CD4-positive, alpha-beta T cell treated with Interleukin-4 for 1 hour (primary cell): ENCODE measurements at places on chromosomes 1 and 21.

- DNase-seq = no peak
Measured at GRCh38 chr21:19767546-19767945, 1230.7 kb upstream of the NCAM2 start.

GRCh38 chr1:85580872-85581801, 576 bp downstream of the CCN1 start:
- no peak for DNase-seq

DNA sequence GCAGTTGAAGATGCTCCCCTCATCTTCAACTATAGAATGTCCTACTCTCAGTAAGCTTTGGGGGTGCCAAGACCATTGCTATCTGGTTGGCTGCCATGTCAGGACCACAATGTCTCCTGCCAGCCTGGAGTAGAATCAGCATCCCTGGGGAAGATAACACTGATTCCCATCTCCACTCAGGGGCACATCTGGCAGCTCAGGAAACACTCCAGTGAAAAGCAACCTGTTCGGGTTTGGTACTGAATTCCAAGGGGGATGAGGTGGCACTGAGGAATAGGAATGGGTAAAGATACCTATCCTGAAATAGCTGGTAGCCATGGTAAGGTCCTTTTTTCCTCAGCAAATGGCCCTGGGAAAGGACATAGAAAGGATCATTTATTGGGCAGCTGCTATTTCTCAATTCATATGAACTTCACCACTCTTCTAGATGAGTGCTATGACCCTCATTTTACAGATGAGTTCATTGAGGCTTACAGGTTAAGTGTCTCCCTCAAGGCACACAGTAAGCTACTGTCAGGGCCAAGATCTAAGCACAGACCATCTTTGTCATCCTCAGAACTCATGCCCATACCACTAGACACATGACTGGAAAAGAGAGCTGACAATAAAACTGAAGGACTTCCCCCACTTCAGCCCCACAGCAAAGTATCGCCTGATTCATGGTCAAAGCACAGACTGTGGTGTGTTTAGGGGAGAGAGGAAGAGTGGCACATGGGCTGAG, 31.4 kb downstream of the AK2 start:
- no peak for DNase-seq

DNA sequence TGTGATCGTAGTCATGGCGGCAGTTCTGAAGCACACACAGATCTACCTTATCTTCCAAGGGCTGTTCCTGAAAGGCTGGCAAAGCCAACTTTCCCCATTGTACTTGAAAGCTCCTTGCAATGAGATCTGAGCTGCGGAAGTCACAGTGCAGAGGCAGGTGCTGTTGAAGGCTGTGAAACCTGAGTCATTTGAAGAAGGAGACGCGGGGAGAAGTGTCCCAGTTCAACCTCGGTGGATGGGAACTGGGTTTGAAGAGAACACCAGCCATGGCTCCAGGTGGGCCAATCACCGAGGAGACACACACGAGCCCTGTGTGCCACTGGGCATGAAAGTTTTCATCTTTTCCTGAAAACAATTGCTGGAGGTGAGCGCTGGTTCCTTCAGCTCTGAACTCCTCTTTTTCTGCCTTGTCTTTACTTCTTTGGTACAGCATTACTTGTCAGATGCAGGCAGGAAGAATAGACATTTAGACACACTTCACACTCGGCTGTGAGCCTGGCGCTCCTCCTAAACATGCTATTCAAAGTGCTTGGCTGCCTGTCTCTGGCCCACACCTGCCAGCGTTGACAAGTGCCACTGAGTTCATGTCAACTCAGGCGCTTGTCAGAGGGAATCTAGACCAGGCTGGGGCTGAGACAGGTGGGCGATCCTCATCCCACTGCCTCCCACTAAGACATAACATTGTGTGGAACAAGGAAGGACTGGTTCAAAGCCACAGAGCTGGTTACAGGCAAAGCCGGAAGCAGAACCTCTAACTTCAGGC, 25.7 kb upstream of the PDE9A start:
- DNase-seq = no peak

DNA sequence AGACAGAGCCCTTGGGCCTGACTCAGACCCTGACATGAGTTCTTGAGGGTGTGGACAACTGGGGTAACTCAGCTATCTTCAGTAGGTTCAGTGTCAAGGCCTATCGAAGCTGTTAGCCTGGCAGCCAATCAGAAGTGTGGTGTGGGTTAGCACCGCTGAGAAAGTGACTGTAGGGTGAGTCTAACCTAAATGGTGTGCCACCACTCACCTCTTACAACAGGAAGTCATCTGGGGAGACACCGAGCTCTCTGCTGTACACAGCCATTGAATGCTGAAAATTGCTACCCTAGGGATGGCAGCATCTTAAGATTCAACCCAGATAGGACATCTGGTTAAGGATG, 44.6 kb downstream of the RASSF5 start:
- peak; percentile 87 for DNase-seq

- DNase-seq = no peak
Measured at GRCh38 chr1:64984106-64984505, 17.8 kb upstream of the JAK1 start.

DNA sequence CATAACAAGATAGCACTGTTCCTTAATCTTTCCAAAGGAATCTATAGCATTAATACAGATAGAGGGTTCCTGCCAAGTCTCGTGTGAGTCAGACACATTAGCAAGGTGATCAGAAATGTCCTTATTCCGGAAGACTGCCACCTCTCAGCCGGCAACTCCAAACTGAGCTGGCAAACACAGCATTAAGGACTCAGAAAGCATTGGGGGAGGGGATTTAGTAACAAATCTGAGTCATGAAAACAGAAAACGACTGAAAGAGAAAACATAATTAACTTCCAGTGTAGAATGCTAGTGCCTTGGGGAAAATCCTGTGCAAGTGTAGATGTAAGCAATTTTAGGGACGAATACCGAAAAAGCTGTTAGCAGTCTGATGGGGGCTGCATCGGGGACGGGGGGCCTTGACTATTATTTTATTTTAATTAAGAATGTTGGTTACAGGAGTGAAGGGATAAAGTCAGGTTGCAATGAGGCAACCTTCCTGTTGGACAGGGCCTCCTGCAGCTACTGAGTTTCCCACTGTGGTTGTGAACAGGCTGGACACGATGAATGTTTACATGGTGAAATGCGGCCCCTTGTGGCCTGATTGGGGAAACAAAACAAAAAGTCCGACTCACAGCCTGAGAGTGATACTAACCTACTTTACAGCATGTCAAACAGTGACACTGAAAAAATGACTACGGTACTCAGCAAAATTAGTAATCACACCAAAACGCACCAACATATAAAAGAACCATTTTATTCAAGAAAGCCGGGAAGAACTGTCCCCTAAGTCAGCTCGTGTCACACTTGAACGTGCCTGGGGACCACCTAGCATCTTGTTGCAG, 20.7 kb downstream of the MIS18A start:
- peak; percentile 28 for DNase-seq

- no peak for DNase-seq
Measured at GRCh38 chr21:39381009-39381408, 32.1 kb upstream of the HMGN1 start.

GRCh38 chr1:203056012-203056411, 29.7 kb downstream of the PPFIA4 start:
- no peak for DNase-seq

DNA sequence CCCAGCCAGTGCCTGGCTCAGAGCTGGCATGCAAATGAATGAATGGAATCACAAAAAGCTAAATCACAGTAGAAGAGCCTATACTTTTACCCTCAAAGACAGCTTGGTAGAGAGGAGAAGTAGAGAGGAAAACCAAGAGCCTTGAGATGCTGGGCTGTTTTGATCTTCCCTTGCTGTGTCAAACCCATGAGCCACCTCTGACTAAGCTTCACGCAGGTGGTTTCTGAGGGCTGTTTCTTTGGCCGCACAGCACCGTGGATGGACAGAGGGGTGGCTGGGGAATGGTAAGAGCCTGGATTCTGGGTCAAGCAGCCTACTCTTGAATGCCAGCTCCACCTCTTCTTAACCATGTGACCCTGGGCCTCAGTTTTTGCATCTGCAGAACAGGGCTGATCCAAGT, 18.6 kb downstream of the ABCG1 start:
- DNase-seq = no peak

GRCh38 chr1:226700861-226701260, 38.2 kb downstream of the ITPKB start:
- DNase-seq = peak; percentile 4

- DNase-seq = no peak
Measured at GRCh38 chr1:63794939-63795378, 21.1 kb downstream of the ROR1 start.

DNA sequence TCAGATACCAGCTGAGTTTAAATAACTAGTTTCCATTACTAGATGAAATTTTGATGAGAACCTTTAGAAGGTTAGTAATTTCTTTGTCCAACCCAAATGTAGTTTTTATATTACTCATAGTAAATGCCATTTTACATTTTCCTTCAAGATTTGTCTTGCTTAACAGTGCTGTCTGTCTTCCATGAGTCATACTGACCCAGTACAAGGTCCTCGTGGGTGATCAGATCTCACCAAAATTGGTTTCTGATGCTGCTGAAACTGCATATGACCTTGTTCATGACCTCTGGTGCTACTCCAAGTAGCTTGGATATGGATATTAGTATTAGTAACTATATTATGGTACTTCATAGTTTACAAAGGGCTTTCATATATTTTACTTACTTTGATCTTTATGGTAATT, 207.1 kb downstream of the RYR2 start:
- no peak for DNase-seq

- DNase-seq = no peak
Measured at GRCh38 chr1:156931211-156931952, 10.9 kb downstream of the LRRC71 start.
